ENCODE measurements at places on chromosomes 6 and 20.

DNA sequence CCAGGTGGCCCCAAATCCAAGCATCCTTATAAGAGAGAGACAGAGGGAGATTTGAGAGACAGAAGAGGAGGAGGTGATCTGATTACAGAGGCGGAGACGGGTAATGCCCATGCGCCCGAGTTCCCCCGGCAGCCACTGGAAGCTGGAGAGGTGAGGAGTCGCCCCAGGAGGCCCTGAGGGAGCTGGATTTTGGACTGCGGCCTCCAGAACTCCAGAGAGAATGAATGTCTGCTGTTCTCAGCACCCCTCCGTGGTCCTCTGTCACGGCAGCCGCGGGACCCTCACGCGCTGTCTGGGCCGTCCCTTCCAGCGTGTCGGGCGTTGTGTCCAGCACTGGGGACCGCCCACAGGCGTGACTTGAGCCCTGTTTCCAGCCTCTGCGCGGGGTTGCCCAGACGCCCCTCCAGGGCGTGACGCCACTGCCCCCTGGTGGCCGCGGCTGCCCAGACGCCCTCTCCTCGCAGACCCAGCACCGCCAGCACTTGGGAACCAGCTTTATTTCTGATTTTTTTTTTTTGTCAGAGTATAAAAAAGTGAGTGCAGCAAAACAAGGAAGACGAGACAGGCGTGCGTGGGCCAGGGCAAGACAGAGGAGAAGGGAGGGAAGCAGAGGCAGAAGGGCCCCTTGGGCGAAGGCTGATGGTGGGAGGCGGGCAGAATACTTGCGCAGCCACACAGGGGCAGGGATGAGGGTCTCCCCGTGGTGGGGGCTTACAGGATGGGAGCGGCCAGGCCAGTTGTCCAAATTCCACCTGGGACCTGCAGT lies 4.1 kb upstream of the ZNF512B start:
- peak; percentile 86 for DNase-seq

DNA sequence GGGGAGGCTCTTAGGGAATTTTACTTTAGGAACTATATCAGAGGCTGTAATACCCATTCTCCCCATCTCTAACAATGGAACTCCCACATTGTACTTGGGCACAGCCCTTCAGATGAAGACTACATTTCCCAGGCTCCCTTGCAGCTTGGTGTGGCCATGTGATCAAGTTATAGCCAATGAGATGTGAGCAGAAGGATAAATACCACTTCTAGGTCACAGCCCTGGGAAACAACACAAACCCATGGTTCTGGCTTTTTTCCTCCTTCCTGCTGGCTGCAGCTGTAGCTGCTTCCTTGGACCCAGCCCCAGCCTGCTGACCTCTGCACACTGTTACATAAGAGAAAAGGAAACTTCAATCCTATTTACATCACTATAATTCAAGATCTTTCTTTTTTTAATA lies 445.9 kb upstream of the JARID2 start:
- DNase-seq, result peak; percentile 17

DNA sequence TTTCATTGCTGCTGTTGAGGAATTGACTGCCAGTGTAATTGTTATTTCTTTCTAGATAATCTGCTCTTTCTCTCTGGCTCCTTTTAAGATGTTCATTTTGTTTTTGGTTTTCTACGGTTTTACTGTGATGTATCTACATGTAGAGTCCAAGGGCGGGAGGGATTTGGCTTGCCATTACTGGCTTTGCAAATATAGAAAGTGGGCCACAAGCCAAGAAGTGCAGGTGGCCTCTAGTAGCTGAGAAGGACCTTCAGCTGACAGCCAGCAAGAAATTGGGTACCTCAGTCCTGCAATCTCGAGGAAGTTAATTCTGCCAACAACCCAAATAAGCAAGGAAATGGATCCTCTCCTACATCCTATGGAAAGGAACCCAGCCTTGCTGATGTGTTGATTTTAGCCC lies 42.8 kb upstream of the GLP1R start:
- no peak for DNase-seq

DNA sequence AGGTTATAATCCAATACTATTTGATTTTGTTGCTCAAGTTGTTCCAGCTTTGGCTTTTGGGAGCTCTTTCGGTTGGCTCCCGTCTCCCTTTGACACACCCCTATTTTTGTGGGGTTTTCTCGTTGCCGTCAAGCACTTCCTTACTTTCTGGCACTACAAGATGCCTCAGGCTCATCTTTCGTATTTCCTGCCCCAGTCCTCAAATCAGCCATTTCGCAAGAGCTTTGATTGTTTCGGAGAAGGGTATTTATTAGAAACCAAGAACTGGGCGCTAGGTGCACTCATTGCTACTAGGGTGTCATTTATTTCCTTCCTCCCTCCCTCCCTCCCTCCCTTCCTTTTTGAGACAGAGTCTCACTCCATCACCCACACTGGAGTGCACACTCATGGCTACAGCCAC lies 13.3 kb upstream of the SOX12 start:
- no peak for DNase-seq

DNA sequence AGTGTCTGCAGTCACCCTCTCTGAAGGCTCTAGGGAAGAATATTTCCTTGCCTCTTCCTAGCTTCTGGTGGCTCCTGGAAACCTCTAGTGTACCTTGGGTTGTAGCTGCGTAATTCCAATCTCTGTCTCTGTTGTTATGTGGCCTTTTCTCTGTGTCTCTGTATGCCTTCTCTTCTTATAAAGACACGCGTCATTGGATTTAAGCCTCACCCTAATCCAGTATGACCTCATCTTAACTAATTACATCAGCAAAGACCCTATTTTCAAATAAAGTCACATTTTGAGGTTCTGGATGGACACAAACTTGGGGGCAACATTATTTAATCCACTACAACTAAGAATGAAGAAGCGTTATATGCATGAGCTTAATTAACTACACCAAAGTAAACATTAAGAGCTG lies 111.4 kb upstream of the ZNF184 start:
- DNase-seq, result no peak

DNA sequence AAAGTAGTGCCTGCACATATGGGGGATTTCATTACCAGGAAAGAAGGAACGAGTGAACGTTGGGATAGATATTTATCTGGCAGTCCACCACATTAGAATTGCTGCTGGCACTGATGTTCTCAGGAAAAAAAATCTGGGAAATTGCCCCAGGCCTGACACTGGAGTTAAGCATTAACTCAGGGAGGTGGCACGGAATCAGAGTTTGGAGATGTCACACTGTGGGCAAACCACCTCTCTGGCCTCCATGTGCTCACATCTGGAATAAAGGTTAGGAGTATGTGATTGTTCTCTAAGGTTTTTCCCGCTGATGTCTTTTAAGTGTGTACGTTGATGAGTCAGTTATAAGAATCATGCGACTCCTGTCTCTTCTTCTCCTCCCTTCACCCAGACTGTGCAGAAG lies 7.9 kb downstream of the TGM3 start:
- DNase-seq, result no peak

DNA sequence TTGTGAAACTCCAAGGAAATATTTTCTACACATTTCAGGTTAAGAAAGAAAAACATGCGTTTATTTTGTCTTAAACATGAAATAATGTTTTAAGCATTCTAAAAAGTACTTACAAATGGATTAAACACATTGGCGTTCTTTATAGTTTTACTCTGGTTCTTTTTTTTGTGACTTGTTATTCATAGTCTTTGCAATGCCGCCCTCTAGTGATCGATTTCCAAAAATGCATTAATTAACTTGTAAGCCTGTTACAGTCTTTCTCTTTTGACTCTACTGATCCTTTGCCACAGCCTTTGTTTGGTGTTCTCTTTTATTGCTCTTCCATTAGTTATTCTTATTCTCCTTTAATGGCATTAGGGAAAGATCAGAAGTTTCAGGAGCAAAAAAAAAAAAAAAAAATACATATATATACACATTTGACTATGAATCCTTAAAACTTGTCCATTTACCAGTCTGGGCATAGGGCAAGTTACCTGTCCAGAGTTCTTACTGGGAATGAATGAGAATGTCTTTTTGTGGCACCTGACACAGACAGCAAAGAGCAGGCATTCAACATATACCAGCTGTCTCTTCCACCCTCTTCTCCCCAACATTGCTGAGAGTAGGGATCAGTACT lies 59.9 kb downstream of the MACROD2 start:
- DNase-seq, result peak; percentile 93

- no peak for DNase-seq
Observed at GRCh38 chr6:17352302-17352701, 41.1 kb upstream of the CAP2 start.

GRCh38 chr6:35054743-35055130 lies 86.4 kb downstream of the TCP11 start:
- DNase-seq, result no peak

DNA sequence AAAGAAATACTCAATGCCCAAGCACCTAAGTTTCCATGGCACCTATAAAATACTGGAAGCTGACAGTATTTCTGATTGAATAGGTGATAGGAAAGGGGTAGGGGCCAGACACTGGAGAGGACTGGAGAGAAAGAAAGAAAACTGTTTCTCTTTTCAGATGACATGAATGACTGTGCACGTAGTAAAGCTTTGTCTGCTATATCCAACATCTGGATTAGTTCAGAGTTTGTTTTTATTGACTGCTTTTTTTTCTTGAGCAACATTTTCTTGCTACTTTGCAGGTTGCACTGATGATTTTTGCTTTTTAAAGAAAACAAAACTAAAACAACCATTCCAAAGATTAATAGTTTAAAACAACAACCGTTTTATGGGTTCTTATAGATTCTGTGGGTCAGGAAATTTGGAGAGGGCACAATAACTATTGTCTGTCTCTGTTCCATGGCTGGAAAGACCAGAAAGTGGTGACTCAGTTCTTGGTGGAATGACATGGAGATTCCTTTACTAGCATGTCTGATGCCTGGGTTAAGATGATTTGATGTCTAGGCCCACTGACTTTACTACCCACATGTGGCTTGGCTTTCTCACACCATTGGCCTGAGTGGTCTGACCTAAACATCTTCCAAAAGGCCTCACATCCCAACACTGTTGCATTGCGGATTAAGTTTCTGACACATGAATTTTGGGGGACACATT lies 12.2 kb upstream of the LRP11 start:
- no peak for DNase-seq

GRCh38 chr6:167153521-167153959 lies 4.2 kb downstream of the GPR31 start:
- no peak for DNase-seq

GRCh38 chr6:54719131-54719530 lies 127.4 kb upstream of the FAM83B start:
- no peak for DNase-seq

DNA sequence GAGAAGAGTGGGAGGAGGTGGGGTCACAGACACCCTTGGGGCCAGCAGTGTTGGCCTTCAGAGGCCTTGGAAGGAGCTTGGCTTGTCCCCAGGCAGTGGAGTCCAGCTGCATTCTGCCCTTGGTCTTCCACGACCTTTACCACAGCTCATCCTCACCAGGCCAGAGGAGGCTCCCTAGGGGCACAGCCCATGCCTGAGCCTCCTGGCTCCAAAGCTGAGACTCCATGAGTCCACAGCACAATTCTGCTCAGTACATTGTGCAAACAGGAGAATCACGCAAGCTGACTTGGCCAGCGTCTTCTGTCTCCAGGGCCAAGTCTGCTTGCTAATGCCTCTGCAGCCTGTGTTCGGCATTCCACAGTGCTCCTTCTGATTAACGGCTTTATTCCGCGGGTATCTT lies 337.2 kb downstream of the SMOC2 start:
- DNase-seq, result no peak

- peak; percentile 11 for DNase-seq
Observed at GRCh38 chr6:6803180-6803977, 214.9 kb downstream of the LY86 start.

- no peak for DNase-seq
Observed at GRCh38 chr6:86869500-86869899, 67.8 kb upstream of the HTR1E start.

GRCh38 chr20:9926476-9926875 lies 87.6 kb upstream of the PAK5 start:
- DNase-seq, result no peak

GRCh38 chr6:124738482-124738881 lies 223.8 kb upstream of the RNF217 start:
- no peak for DNase-seq

- DNase-seq, result peak; percentile 39
Observed at GRCh38 chr20:49534255-49534712, 33.7 kb downstream of the PTGIS start.

DNA sequence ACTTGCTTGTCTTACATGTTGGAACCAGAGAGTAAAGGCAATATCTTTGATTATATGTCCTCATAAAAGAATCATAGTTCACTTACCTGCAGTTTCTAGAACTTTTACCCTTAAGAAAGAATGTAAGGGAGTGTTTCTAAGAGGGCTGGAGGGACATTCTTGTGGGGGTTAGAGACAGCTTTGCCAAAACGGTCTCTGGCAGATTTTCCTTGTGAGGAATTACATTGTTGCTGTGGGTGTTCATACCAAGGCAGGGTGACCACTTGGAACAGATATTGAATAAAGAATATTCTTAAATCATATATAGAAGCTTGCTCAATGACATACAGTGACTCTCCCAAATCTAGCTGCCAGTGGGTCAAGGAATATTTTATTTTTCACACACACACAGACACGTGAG lies 517.6 kb upstream of the SOX4 start:
- no peak for DNase-seq

GRCh38 chr6:27111743-27112142 lies 135.8 kb upstream of the PRSS16 start:
- no peak for DNase-seq

DNA sequence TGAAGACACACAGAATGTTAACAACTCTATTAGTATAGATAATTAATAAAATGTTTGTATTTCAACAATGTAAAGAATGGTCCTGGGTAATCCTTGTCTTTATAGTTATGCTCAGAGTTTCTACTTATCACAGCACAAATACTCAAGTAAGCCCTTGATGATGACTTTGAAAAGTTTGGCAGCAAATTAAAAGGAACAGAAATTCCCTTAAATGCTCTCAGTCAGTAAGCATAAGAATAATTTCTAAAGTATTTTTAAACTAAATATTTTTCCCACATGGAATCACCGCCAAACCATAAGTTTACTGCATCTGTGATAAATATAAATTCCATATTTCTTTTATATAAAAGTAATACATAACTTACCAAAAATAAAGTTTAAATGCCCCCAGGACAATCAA lies 96.1 kb downstream of the COL12A1 start:
- DNase-seq, result no peak

GRCh38 chr20:62688855-62689460 lies 19.7 kb upstream of the NTSR1 start:
- no peak for DNase-seq

GRCh38 chr6:19691465-19692167 lies 145.6 kb upstream of the ID4 start:
- DNase-seq, result no peak

- no peak for DNase-seq
Observed at GRCh38 chr20:1711826-1712601, 54.4 kb upstream of the SIRPG start.

DNA sequence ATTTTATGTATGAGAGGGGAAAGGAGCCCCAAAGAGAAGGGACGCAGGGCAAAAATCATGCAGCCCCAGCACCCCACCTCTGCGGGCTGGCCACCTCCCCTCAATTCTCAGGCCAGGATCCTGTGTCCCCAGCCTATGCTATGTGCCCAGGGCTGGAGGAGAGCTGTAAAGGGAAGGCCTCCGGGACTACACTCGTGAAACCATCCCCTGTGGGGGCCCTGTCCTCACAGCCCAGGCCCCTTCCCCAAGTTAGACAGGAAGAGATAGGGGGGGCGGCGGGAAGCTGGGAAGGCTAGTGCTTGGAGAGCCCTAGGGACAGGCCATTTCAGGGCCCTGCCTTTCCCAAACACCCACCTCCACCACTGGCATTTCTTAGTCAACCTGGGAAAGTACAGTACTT lies 1.4 kb upstream of the COL11A2 start:
- no peak for DNase-seq

- DNase-seq, result no peak
Observed at GRCh38 chr20:9632991-9633390, 118.6 kb downstream of the LAMP5 start.

- no peak for DNase-seq
Observed at GRCh38 chr20:1696521-1697209, 39.1 kb upstream of the SIRPG start.
